ENCODE measurements at places on chromosomes 4 and X.

DNA sequence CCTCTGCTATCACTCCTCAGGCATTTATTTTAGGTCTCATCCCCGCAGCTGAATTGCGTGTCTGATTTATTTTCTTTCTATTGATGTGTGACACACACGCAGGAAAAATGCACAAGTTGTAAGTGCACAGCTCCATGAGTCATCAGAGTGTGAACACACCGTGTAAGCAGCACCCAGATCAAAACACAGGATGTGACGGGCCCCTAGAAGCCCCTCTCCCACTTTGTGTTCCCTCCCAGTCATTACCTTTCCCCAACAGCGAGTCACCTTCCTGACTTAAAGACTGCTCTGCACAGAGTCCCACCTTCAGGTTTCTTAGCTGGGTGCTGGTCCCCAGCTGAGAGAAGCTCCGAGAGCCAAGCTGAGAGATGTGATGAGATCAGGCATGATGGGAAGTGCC lies 436.7 kb downstream of the MID1IP1 start:
- no peak for DNase-seq

DNA sequence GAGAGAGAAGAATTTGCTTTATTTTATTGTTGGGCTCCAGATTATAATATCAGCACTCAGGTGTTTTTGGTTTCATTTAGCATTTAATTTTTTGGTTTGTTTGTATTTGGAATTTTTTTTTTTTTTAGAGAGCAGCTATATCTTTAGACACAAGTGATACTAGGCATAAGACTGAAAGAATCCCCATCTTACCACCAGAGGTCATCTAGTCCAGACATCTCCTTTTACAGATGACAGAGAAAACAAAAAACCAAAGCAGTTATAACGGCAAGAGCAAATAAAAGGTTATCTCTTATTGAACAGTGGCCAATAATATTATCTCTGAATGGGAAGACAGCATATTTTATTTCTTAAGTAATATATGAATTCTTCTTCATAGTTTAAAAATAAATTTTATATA lies 22.8 kb downstream of the USP38 start:
- no peak for DNase-seq

DNA sequence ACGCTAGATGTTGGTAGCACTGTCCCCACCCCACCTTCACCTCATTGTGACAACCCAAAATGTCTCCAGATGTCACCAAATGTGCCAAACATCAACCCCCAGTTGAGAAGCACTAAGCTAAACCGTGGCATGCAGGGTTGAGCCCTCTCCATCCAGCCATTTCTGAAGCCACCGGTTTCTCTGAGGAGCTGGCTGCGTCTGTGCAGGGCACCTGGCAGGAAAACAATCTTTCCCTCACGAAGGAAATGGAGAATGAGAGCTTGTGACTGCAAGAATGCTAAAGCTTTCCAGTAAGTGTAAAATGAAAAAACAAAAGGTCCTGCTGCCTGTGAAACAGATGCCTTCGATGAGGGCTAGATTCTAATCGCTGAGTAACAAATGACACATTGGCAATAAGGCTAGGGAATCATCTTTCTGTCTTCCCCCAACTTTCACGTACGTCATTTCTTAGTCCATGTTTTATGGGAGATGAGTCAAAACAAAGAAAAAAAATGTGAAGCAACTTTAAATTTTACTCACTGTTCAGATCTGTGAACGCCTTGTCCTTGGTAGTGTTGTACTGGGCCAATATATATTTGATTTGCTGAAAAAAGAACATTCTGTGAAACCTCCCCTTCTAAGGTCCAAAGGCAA lies 59.9 kb downstream of the PROM1 start:
- DNase-seq = no peak

DNA sequence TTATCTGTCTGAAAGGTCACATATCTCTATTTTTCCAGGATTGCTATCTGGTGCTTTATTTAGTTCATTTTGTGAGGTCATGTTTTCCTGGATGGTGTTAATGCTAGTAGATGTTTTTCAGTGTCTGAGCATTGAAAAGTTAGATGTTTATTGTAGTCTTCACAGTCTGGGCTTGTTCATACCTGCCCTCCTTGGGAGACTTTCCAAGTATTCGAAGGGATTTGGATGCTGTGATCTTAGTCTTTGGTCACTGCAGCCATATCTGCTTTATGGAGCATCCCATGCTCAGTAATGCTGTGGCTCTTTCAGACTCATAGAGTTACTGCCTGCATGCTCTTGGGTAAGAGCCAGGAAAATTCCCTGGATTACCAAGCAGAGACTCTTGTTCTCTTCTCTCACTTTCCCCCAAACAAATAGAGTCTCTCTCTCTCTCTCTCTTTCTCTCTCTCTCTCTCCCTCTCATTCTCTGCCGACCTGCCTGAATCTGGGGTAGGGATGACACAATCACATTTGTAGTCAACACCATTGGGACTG lies 130.0 kb downstream of the AR start:
- DNase-seq = no peak

DNA sequence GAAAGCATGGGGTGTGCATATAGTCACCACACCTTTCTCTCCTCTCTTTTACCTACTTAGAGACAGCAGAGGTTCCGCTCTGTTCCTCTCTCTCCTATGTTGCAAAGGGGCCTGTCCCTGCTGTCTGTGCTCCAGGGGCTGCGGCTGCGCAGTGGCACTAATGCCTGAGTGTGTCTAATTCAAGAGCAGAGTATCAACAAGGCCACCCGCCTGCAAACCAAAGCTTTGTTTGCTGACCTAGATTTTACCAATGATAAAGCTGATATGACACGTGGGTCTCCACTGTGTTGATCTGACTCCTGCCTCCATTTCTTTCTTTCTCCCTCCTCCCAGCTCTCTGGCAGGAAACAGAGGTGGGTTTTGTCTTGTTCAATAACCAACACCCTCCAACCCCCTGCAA lies 74.9 kb downstream of the NSG1 start:
- DNase-seq = peak; percentile 30

GRCh38 chr4:168162604-168163003 lies 70.3 kb downstream of the ANXA10 start:
- no peak for DNase-seq

DNA sequence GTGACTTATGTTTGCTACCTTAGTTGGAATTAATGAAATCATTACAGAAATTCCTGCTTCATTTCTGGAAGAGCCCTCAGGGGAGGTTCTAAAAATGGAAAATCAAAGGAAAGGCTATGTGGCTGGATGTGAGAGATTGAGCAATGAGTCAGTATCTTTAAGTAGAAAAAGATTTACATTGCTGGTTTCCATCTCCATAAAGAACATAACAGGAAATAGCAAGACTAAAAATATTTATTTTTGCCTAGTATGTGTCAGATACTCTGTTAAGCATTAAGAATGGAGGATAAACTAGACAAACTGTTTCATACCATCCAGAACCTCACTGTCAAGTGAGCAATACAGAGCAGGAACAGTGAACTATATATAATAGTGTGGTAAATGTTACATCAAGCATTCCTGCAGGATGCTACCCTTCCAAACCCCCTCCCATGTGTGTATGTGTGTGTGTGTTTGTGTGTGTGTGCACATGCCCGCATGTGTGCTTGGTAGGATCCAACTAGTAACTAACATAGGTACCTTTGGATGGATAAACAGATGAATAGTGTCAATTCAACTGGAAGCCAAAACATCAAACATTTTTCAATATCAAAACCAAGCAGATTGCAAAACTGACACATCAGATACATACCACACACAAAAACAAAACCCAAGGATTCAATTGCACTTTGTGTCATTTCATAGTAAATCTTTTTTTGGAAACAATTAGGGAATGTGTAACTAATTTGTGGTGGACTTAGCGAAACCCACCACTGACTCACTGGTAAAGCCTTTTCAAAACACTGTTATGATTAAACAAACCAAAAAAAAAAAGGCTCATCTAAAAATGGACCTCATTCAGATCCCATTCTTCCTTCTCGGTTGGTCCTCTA lies 223.4 kb downstream of the SHROOM3 start:
- DNase-seq = no peak

GRCh38 chrX:105781804-105782203 lies 40.5 kb upstream of the NRK start:
- DNase-seq = no peak

DNA sequence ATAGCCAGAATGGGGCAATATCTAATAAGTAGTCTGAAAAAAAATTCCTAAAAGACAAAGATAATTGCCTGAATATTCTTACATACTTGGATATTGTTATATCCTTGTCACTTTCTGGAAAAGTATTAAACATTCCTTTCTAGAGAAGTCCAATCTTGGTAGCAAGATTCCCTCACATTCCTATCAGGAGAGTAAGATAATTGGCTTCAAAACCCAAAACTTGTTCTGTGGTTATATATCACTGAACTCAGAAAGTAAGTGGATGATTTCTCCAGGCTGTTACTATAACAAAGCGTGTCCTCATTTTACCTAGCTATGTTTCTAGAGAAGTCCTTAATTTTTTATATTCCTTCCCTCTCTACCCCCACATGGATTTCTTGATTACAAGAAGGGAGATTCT lies 46.0 kb upstream of the TEX13A start:
- DNase-seq = no peak

- DNase-seq = no peak
Measured at GRCh38 chr4:97786306-97786920, 356.9 kb downstream of the STPG2 start.

DNA sequence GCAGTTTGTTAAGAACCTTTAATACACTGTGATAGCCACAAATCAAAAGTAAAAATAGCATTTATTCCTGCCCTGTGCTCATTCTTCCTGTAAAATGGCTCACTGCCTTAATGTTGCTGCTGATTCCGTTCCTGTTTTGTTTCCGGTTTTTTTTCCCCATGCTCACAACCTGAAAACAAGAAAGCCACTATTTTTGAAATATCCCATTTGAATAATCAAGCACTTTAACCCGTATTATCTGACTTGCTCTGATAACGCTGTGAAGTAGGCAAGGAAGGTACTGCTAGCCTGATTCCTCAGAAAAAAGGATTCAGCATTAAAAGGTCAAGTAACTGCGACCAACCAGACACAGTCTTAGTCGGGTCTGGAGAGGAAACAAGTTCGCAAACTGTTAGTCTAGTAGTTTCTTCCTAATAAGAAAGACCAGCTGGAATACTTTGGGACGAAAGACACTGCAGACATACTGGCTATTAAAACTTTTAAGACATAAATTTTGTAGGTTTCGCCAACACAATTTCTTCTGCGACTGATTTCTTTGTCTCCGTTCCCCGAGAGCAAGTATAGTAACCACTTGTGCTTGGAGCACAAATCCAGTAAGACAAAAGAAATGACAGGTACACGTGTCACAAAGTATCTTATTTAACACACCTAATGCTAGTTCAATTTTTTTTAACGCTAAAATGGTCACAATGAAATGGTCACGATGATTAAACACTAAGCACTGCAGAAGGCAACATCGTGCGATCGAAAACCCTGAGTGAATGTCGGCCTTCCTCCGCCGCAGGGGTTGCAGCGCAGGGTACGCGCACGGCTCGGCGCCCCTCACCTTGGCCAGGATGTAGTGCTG lies 802 bp downstream of the COX18 start:
- peak; percentile 63 for DNase-seq

DNA sequence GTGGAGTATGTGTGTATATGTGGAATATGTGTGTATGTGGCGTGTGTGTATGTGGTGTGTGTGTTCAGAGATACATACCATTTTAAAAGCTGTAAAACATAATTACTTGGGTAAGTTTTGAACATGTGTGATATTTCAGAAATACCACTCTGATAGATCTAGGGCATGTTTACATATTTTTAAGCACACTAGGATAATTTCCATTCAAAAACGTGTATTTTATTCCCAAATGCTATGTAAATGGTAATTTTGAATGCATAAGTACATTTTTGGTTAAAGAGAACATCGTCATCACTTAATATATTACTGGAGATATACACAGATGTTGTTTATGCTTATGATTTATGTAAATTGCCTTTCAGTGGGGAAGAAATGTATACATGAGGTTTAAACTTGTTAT lies 34.7 kb upstream of the SHISA3 start:
- DNase-seq = no peak

DNA sequence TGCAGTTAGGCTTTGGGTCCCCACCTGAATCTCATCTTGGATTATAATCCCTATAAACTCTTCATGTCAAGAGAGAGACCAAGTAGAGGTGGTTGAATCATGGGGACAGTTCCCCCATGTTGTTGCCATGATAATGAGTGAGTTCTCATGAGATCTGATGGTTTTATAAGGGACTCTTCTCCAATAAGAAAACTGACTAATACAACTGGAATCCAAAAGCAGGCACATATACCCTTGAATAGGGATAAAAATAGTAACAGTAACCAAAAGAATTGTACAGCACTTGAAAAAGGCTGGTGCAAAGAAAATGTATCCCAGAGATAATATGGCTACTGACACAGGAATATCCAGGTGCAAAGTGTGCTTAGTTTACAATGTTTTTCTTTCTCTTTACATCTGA lies 351.5 kb upstream of the MAD2L1 start:
- no peak for DNase-seq

DNA sequence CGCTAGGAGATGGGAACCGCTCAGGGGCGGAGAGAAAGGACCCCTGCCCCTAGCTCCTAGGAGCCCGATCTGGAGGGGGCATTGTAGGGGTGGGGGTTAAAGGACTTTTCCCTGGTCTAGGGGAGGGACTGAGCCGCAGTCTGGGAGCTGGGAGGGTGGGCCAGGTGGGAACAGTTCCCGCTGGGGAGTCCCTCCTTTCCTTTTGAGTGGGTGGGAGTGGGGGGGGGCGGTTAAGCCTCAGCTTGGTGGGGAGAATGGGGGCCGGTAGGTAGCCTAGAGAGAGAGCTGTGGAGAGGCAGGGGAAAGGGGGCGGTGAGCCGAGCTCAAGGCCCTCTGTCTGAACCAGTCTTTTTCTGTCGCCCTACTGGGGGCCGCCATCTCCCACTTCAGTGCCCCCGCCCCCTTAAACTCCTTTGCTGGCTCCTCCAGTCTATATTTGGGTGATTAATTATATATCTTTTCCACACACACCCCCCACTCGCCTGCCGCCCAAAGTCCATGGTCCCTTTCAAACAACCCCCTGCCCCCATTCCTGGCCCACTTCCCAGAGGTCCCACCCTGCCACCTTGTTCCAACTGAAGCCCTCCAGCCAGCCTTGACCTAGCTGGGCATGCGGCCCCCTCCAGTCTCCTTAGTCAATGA lies 822 bp downstream of the ZNF275 start:
- DNase-seq = no peak

- DNase-seq = no peak
Measured at GRCh38 chr4:129668092-129668491, 572.1 kb downstream of the C4orf33 start.

DNA sequence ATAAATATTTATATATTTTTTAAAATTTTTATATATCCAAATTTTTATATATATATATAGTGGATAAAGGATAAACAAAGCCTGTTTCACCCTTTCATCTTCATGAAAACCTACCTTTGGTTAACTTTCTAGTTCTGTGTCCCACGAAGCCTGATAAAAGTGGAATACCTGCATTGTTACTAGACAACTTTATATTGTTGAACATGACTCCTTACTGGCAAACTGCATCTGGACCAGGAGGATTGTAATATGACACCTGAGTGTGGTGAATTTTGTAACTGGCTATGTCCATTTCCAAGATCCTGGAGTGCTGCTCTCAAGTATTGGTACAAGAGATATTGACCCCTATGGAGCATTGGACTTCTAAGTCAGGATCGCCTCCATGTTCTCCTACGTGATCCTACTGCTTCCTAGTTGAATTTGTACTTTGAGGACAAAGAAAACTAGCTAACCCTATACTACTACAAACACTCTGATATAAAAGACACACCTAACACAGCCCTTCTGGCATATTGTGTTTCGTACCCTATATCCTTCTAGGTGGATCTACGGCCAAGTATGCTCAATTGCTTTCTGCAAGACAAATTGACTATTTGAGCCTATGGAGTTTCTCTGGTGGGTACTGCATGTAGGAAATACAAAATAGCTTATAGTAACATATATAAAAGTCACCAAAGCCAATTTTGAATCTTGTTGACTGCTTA lies 61.3 kb upstream of the PRRG1 start:
- no peak for DNase-seq

- no peak for DNase-seq
Measured at GRCh38 chrX:9038244-9038643, 4.3 kb upstream of the FAM9B start.
